ENCODE measurements at places on chromosomes 4 and X.

DNA sequence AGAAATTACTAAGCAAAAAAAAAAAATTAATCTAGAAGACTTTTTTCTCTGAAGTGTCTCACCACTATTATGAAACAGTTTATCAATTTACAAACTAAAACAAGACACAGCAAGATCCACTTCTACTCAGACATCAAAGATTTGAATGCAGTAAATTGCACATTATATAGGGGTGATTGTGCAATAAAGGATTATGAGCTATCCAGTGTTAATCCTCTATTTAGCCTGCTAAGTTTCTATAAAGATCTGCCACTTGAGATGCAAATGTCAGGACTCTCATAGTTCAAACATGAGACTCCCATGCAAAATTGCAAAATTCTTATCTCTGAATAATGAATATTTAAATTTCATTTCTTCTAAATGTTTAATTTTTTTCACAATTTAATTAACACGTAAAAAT, 2.2 kb downstream of the TECRL start:
- no peak for DNase-seq

DNA sequence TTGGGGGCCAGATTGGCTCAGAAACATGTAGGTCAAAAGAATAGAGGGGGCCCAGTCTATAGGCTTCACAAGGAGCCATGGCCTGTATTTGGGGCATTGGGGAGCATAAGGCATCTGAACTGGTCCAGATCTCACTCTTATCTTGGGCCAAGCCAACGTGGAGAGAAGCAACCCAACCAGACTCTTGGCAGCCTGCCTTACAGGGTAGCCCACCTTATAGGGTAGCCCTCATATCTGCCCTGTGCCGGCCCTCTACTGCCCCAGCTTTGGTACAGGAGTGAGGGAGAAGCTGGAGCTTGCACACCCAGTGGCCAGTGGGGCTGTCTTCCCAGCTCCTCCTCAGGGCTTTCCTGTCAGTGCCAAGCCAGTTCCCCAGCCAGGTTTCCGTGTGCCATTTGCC, 142.2 kb downstream of the AMMECR1 start:
- DNase-seq: no peak

DNA sequence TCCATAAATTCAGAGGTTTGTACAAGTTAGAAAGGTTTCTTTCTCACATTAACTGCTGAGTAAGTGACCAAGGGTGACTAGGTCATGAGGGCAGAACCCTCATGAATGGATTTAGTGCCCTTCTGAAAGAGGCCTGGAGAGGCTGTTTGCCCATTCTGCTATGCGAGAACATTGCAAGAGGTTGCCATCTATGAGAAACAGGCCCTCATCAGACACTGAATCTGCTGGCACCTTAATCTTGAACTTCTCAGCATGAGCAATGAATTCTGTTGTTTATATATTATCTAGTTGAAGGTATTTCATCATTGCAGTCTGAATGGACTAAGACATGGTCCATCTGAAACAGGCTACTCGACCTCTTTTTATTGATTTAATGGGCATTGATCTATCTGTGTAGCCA, 96.2 kb upstream of the GPRIN3 start:
- no peak for DNase-seq

DNA sequence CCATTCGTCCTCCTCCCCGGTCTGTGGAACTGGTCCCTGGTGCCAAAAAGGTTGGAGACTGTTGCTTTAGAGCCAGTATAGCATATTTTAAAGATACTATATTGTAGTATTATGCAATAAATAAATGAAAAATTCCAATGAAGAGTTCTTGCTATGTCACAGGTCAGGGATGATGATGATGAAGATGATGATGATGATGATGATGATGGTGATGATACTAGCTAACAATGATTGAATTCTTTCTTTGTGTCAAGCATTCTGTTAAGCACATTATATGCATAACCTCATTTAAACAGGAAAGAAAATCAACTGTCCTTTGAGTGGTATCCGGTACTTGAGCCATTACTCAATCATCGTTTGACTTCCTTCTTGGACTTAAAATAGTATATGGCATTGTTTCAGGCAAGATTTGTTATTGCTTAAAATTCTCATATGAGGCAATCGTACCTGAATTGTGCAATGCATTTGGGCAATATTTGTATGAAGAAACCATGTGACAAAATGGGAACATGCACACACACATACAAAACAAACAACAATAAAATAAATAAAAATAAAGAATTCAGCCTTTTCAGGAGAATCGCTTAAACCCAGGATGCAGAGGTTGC, 22.8 kb upstream of the TLR2 start:
- DNase-seq: no peak
